Dorsolateral prefrontal cortex (tissue), 122 donors: ENCODE measurements at places on chromosomes 1 and 21.

DNA sequence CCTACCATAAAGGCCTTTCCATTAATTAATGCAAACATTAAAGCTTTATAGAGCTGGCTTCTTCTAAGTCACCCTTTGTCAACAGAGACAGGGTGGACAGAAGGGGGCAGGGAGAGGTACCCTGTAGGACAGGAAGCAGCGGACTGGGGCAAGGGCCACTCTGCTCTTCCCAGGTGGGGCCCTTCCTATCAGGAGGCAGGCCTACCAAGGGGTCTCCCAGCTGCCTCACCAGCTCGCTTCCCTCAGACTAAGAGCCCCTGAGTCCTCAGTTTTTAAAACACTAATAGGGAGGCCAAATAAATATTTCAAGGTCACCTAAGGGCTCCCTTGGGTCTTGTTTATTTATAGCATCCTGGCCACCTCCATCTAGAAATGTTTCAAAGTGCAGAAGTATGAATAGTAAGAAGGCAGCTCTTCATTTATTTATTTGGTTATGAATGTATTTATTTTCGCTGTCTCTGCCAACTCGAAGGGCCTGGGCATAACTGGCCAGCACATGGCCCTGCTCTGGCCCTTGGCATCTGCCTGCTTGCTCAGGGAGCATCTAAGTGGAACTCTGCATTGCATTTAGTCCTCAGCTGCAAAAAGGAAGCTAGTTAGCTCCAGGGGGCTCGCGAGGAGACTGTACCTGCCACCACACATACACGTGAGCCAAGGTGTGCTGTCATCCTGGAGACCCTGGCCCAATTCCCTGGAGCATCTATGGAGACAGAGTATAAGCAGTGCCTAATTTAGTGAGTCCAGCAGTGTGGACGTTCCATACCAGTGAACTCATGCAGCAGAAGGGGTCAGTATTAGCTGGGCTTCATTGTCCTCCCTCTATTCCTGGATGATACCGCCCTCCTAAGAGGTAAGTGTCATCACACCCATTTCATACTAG is 395.1 kb upstream of the VAMP3 start:
- no peak for DNase-seq

GRCh38 chr1:107184888-107185287 is 44.0 kb downstream of the NTNG1 start:
- DNase-seq = no peak

- no peak for DNase-seq
Measured at GRCh38 chr1:159008744-159009188, 941 bp upstream of the IFI16 start.

GRCh38 chr1:232598133-232598532 is 31.8 kb downstream of the SIPA1L2 start:
- no peak for DNase-seq

DNA sequence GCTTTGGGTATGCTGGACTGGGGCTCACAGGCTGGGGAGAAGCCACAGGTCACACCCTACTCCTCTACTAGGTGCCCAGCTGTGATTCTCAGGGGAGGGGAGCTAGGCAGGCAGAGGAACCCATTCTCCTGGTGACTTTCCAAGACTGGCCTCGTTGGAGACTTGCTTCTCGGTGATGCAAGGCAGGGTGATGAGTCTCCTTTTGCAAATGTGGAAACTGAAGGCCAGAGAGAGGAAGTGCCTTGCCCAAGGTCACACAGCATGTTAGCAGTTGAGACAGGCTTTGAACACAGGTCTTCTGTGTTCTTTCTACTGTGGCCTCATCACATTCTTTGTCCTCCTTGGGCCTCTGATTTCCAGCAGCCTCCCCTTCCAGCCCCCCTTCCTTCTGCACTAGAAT is 20.5 kb upstream of the C1QA start:
- no peak for DNase-seq

- no peak for DNase-seq
Measured at GRCh38 chr1:200152336-200152735, 124.8 kb downstream of the NR5A2 start.

DNA sequence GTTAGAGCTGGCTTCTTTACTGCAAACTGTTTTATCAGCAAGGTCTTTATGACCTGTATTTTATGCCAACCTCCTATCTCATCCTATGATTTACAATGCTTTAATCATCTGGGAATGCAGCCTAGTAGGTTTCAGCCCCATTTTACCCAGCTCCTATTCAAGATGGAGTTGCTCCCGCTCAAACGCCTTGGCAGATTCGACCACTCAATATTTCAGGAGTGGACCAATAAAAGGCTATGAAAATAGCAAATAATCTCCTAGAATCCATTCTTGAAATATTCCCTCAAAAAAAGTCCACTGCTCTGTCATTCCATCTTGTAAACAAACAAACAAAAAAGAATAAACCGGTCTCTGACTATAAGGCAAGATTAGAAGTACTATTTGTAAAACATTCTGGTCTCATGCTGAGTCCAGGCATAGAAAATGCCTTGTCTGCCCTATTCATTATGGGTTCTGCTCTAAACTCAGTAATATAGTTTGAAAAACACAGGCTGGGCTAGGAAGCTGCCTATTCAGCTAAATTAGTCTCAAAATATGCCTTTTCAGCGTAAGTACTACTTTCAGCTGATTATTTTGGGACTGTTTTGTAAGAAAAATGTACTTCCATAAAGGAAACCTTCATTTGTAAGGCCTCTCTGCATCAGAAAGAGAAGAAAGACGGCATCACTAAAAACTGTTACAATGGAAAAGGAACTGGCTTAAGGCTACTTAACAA is 53.0 kb downstream of the TBX19 start:
- no peak for DNase-seq

DNA sequence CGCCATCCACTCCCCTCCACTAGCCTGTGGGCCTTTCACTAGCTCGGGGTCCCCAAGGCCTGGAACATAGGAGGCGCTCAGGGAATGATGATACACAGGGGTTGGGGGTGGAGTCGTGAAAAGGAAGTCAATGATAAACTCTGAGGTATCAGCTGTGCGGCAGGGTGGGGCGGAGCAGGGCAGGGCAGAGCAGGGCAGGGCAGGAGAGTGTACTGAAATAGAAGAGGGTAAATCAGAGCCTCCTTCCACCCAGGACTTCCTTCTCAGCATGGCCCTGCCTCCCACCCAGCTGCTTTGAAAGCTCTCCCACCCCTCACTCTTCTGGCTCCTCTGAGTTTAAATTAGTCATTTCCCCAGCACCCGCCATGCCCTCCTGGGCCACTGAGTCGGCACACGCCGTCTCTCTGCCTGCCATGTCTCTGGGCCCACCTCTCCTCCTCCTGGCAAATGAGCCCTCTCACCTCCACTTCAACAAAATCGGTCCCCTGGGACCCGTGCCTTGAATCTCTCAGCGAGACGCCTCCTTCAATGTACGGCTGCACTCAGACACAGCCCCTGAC is 16.9 kb downstream of the CAPZB start:
- DNase-seq = no peak

DNA sequence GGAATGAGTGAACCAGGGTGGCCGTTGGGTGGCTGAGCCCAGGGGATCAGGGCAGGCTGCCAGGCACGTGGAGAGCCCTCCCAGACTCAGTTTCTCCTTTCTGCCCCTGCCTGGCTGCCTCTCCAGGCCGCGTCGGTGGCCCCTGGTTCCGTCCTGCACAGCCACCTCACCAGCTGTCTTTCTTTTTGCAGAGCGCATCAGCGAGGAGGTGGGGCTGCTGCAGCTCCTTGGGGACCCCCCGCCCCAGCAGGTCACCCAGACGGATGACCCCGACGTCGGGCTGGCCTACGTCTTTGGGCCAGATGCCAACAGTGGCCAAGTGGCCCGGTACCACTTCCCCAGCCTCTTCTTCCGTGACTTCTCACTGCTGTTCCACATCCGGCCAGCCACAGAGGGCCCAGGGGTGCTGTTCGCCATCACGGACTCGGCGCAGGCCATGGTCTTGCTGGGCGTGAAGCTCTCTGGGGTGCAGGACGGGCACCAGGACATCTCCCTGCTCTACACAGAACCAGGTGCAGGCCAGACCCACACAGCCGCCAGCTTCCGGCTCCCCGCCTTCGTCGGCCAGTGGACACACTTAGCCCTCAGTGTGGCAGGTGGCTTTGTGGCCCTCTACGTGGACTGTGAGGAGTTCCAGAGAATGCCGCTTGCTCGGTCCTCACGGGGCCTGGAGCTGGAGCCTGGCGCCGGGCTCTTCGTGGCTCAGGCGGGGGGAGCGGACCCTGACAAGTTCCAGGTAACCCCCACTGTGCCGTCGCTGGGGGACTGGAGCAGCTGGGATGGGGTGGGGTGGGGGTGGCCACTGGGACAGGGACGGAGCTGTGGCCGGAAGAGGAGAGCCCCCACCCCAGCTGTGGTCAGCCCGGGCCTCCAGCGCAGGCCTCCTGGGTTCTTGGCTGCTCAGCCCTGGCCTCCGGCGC is 63.3 kb downstream of the COL18A1 start:
- no peak for DNase-seq

DNA sequence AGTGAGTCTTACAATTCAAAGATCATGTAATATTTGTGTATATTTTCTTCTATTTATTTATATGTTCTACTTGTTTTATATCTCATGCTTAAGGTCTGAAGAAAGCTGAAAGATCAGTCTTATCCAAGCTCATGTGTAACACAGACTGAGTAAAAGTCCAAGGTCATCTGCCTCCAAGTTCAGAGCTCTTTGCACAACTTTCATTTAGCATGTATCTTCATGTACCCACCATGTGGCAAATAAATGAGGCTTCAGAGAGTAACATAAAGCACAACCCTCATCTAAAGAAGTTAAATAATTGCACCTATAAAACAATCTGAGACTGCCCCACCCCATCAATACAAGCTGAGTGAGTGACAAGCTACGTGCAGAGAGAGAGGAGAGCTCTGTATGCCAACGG is 38.5 kb upstream of the PRDX6 start:
- DNase-seq = no peak

DNA sequence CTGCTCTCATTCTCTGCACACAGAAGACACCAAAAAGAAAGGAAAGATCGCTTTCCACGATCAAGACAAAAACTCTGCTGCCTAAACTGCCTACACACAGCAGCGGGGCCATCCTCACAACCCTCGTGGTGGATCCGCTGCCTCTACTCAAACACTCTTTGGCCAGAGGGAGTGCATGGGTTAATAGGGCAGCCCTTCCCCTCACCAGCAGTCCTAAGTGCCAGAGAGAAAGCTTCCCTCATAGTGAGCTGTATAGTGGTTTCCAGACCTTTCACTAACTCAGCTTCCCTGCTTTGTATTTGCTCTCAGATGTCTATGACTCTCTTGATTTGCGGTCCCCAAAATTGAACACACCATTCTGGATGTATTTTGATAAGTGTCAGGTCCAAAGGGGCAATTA is 30.9 kb downstream of the GPR161 start:
- DNase-seq = no peak

DNA sequence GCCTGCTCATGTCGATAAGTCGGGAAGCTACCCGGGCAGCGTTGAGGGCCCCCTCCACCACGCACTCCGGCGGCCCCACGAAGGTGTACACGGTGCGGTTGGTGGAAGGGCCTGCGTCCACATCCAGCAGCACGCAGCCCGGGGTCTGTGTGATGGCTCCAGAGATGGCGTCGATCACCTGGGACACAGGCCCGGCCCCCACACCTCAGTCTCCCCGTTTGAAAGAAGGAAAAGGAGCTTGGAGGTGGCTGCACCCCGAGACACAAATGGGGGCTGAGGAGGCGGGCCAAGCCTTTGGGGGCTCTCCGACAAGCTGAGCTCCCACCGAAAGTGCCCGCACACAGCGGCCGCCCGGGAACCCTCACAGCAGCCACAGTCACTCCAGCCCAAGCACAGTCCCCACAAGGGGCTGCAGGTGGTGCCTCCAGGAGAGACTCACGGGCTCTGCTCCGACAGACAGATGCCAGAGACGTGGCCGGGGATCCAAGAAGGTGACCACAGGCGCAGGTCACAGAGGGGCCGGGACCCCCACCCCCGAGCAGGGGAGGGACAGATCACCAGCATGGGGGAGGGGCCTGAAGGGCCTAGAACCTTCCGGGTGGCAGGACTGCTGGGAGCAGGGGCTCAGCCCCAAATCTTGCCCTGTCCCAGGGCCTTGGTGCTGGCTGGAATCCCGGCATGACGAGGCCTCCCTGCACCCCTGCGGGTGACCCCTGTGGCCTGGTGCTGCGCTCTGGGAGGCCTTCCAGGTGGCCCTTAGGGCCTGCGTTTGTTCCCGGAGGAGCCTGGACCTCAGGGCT is 1.0 kb downstream of the FTCD start:
- peak; percentile 25 for DNase-seq

DNA sequence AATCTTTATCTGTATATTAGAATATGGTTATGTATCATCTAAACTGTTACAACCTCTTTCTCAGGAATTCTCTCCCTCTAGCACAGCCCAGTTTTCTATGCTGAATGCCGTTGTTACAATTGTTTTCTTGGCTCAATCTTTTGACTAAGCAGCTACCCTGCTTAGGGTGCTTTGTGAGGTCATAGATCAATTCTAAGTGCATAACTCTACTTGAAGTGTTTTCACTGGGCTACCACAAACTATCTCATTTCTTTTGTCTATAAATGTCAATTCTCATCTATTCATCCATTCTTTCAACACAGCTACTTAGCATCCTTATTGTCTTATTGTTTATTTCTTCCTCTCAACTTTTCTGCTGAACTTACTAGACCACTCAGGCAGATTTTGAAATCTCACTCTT is 77.1 kb downstream of the CEP350 start:
- no peak for DNase-seq

- no peak for DNase-seq
Measured at GRCh38 chr21:44716984-44717383, 5.6 kb upstream of the TSPEAR start.

DNA sequence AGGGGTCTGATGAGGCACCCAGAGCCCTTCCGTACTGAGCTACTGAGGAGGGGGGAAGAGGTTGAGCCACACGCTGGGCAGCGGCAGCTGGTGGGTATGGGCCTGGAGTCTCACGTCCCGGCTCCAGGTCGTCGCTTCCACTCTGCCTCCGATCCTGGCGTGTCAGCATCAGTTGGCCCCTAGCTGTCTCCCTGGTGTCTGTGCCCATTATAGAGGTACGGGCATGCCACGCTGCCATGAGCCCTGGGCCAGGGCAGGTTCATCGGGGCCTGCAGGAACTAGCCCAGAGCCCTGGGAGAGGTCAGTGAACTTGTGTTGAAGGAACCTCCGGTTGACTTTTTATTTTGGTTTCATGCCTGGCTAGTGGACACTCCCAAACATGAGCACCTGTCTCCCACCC is 18.2 kb downstream of the COQ8A start:
- no peak for DNase-seq

GRCh38 chr1:85360730-85361493 is 84.5 kb upstream of the BCL10 start:
- DNase-seq = peak; percentile 30

GRCh38 chr1:201515062-201515750 is 8.3 kb upstream of the CSRP1 start:
- DNase-seq = no peak

- DNase-seq = no peak
Measured at GRCh38 chr1:202244841-202245261, 51.3 kb downstream of the LGR6 start.

DNA sequence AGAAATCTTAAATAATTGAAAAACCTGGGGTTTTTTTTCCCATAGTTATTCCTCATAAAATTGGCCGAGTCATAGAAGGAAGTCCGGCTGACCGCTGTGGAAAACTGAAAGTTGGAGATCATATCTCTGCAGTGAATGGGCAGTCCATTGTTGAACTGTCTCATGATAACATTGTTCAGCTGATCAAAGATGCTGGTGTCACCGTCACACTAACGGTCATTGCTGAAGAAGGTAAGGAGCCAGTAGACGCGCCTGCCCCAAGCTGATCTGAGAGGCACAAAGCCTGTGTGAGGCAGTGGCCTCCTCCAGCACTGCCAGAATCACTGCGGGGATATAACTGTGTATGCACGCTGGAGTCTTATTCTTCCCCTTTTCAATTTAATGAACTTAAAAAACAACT is 100.3 kb downstream of the PHTF1 start:
- no peak for DNase-seq
